Right ventricle myocardium inferior (tissue), 1 donor: ENCODE measurements at places on chromosomes 6 and 20.

- DNase-seq, result no peak
These were observed 539.1 kb downstream of the TFAP2A start for GRCh38 chr6:9875605-9876353.

GRCh38 chr20:63047267-63047666 lies 40.5 kb upstream of the BHLHE23 start:
- no peak for DNase-seq

DNA sequence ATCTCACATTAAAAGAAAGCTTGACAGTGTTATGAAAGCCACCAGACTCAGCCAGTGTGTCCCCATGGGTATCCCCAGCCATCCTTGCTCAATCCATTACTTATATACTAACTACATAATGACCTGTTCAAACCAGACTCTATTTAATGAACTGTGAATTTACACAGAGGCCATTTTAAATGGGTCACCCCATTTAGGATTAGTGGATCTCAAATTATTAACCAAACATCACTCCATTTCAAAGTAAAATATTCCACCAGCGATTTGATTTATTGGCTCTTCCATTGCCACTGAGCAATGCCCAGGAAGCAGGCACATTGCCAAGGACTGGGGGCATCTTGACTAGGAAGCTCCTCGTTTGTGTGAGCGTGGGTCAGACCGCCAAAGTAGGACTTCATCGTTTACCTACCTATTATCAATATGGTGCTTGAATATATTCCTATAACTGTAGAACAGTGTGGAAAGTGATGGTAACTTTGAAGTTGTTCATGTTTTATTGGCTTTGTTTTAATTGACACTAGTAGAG lies 15.5 kb upstream of the NPEPL1 start:
- no peak for DNase-seq

DNA sequence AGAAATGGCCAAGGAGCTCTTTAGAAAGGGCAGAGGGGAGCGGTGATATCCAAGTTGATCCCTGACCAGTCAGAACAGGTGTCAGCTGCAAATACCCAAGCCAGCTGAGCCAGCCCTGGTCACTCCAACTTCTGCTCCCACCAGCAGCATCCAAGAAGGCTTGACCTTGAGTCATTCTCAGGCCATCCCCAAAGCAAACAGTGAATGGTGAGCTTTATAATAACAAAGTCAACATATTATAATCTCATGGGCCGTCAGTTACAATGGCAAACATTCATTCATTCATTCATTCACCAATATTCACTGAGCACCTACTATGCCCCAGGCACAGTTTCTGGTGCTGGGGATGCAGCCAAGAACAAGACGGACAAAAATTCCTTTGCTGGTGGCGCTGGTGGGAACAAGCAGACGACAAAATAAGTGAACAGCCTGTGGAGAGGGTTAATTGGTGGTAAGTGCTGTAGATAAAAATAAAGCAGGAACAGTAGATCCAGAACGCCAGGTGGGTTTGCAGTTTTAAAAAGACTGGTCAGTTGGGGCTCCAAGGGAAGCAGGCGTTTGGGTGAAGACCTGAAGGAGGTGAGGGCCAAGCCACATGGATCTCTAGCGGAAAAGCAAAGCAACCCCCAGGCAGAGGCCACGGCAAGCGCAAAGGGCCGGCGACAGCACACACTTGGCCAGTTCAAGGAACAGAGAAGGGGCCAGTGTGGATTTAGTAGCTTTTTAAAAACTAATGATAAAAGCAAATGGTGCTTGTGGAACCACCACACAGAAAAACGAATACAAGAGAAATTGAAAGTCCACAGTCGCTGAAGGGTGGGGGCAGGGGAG lies 131.8 kb upstream of the PTPN1 start:
- no peak for DNase-seq

DNA sequence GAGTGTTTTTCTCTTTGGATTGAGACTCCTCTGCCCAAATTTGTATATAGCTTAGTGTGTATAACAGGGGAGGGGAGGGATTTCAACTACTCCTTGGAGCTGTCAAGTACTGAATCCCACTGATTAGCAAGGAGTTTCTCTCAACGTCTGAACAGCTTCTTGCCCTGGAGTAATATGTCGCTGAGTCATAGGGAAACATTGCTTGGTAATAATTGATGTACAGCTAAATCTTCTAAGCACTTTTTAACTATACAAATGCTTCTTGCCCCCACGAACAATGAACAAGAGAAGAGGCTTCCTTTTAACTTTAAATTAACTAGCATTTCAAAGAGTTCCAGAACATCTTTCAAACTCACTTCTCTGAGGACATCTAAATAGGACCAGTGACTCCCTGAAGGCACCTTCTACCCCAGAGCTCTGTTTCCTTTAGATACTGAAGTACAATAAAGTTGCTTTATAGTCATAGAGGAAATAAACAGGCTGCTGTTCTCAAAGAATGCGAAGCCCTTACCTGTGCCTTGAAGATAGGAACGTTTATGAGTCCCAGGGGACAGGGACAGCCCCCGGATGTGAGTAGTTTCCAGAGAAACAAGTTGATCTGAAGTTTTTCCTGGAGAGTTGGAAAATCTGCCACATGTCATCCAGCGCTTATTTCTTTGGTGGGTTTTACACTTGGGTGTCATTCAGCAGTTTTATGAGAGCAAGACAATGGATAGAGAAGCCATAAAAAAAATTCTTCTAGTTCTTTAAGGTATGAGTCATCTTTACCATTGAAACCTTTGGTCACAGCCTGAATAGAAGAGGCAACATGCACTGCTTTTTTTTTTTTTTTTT lies 462.5 kb upstream of the BTBD3 start:
- DNase-seq, result no peak
